Suppressor macrophage treated with lipopolysaccharide for 1 hour (primary cell): ENCODE measurements at places on chromosomes 6 and 20.

DNA sequence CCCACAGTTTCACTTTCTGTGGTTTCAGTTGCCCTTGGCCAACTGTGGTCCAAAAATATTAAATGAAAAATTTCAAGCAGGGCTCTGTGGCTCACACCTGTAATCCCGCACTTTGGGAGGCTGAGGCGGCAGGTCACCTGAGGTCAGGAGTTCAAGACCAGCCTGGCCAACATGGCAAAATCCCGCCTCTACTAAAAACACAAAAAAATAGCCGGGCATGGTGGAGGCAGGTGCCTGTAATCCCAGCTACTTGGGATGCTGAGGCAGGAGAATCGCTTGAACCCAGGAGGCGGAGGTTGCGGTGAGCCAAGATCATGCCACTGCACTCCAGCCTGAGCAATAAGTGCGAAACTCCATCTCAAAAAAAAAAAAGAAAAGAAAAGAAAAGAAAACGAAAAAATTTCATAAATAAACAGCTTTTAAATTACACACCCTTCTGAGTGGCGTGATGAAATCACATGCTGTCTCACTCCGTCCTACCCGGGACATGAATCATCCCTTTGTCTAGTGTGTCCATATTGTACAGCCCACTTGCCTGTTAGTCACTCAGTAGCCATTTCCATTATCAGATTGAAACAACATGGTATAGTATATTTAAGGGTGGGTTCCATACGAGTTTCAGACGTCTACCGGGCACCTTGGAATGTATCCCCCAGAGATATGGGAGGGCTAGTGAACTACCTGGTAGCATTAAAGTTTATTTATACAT lies 11.7 kb downstream of the PTPRK start:
- DNase-seq, result peak; percentile 6

GRCh38 chr20:44113618-44114376 lies 73.2 kb downstream of the JPH2 start:
- DNase-seq, result no peak

DNA sequence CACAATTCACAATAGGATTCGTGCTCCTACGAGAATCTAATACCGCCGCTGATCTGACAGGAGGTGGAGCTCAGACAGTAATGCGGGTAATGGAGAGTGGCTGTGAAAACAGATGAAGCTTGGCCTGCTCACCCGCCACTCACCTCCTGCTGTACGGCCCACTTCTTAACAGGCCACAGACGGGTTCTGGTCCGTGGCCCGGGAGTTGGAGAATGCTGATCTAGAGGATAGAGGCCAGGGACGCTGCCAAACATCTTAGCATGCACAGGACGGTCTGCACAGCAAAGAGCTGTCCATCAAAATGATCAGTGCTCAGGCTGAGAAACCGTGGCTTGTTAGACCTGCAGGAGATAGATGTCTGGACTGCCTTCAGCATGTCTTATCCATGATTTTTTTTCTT lies 186.4 kb downstream of the SASH1 start:
- DNase-seq, result no peak

DNA sequence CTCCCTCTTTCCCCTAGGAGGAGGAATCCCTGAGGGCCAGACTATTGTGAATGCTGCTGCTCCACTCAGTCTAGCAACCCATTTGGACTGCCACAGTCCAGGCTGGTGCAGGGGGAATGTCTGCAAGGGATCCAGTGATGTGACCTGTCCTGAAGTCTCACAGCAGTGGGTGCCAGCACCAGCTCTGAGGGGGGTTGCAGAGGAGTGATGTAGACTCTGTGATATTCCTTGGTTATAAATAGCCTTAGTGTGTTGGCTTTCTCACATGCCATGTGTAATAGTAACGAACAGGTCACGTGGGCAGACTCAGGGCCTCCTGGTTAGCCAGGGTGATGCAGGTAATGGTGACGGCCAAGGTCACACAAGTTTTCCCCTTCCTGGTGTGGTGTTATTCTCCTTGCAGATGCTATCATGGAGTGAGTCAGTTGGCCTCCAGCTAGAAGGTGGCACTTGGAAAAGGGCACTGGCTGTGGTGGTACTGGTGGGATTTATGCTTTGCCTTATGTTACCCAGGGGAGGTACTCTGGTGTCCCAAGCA lies 404.4 kb downstream of the UTRN start:
- no peak for DNase-seq

- peak; percentile 4 for DNase-seq
Measured at GRCh38 chr6:124490122-124490521, 472.1 kb upstream of the RNF217 start.

DNA sequence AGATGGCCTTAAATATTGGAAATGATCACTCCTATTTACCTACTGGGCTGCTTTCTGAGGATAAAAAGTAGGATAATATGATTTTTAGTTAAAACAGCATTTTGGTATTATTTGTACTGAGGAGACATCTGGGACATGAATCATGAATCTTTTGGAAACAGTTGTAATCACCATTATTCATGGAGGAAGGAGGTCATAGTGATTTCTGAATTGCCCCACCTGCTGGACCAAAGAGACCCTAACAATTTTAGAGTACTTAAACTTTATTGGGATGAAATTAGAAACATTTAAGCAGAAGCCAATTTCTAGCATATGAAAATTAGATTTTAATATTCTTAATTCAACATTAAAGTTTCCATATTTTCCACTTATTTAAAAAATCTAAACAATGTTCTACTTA lies 108.4 kb upstream of the SIM1 start:
- peak; percentile 7 for DNase-seq

DNA sequence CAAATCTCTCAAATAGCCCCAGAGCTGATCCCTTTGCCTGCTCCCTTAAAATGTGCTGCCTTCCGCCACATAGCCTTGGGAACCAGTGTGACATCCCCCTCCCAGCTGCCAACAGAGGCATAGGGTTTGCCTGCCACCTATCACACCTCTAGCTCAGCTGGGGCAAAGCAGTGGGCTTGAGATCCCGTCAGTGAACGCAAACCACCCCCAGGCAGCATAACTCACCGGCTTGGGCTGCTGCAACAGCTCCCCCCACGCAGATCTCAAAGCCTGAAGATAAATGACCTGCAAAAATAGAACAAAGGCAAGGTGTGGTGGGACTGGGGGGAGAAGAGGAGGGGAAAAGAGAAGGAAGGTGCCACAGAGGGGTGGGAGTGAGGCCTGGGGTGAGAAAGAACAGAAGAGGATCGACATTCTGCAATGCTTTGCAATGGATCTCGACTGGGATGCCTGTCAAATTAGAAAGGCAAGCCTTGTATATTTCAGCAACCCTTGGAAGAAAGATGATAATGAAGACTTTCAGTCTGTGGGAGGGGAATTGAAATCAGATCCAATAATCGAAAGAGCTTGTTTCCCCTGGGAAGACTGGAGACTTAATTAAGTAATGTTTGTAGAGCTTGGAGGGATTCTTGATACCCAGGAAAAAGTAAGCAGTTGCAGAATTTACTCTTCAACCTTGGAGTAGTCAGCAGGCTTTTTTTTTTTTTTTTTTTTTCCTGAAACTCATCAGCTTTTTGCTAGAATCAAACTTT lies 1.3 kb downstream of the PDYN start:
- no peak for DNase-seq

GRCh38 chr20:3307078-3307477 lies 68.1 kb upstream of the SLC4A11 start:
- peak; percentile 71 for DNase-seq
